ENCODE measurements at places on chromosomes 3 and 15. TPM values are rescaled to one million over a fixed set of nuclear protein-coding genes. Genes with fewer than 3 reads are reported as not detected.

GRCh38 chr3:101675709-101676215 is 1.2 kb downstream of the ZBTB11 start:
- no peaks in the 10 kb centered on the region for H3K27me3 ChIP-seq
- peak; percentile 41 for DNase-seq

DNA sequence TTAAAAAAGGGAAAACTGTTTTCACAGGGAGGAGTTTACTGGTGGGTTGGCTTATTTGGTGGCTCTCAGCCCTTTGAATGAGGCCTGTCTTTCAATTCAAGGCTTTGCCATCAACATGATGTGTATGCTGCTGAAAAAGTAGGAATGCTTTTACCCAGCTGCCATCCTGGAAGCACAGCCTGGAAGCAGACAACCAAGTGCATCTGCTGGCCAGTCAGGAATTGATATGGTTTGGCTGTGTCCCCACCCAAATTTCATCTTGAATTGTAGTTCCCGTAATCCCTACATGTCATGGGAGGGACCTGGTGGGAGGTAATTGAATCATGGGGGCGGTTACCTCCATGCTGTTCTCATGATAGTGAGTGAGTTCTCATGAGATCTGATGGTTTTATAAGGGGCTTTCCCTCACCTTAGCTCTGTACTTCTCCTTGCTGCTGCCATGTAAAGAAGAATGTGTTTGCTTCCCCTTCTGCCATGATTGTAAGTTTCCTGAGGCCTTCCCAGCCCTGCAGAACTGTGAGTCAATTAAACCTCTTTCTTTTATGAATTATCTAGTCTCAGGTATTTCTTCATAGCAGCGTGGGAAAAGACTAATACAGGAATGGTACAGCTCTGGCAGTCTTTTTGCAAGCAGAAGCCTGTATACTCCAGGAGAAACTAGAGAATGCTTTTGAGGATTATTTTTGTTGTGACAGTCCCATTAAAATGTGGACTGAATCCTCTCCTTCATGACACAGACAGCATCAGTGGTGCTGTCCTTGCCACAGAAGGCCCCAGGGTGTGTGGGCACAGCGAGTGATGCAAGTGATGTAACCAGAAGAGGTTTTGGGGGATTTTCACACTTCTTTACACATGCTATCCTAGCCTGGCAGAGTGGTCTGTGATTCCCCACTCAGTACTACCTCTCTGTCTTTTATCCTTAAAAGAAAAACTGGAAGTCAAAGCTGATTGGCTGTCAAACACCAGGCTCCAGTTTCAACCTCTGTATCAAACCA is 20.0 kb downstream of the PLCL2 start:
- H3K27me3 ChIP-seq: no peaks in the 10 kb centered on the region
- H3K27ac ChIP-seq: no peak overlapping the region
- DNase-seq: no peak

GRCh38 chr3:69326855-69327300 is 59.0 kb downstream of the FRMD4B start:
- no peak overlapping the region for H3K4me3 ChIP-seq
- no peaks in the 10 kb centered on the region for H3K36me3 ChIP-seq
- H3K4me1 ChIP-seq: peaks cover 12% of the 10 kb centered on the region
- H3K27me3 ChIP-seq: no peaks in the 10 kb centered on the region

DNA sequence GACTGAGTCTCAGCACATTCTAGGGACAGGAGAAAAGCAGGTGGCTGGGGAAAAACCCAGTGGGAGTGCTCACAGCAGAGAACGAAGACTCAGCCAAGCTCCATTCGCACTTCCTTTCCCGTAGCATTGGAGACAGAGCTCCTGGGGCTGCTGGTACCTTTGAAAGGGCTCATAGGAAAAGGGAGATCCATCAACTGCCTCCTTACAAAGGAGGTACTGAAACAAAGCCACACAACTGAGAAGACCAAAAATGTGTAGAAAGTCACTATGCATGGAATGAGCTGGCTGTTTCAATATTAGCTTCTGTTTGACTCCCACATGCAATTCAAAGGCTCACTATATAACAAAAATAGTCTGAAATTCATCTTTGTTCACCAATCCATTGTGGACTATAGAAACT is 16.9 kb downstream of the STIMATE start:
- no peak for DNase-seq
- H3K4me1 ChIP-seq: no peaks in the 10 kb centered on the region
- H3K4me3 ChIP-seq: no peak overlapping the region
- H3K27ac ChIP-seq: no peak overlapping the region
- H3K36me3 ChIP-seq: no peaks in the 10 kb centered on the region

DNA sequence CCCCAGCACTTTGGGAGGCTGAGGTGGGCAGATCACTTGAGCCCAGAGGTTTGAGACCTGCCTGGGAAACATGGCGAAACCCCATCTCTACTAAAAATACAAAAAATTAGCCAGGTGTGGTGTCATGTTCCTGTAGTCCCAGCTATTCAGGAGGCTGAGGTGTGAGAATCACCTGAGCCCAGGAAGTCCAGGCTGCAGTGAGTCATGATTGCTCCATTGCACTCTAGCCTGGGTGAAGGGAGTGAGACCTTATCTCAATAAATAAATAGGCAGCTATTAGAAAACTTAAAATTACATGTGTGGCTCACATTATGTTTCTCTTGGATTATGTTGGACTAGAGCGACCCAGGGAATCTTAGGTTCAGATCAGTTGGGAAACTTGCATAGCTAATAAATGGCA is 69.7 kb downstream of the RPLP1 start:
- DNase-seq: no peak
- no peak overlapping the region for H3K27ac ChIP-seq
- no peaks in the 10 kb centered on the region for H3K27me3 ChIP-seq
- H3K4me3 ChIP-seq: no peak overlapping the region

- H3K27me3 ChIP-seq: no peaks in the 10 kb centered on the region
- no peaks in the 10 kb centered on the region for H3K4me1 ChIP-seq
- no peaks in the 10 kb centered on the region for H3K36me3 ChIP-seq
Observed at GRCh38 chr3:146637871-146638270, 32.7 kb upstream of the PLSCR5 start.

The ACSBG1 gene
- not detected for total RNA-seq

The GRAMD1C gene
- total RNA-seq: 29.4 TPM

The ATP2B2 gene
- total RNA-seq: not detected

The KIF15 gene
- total RNA-seq: 2.6 TPM

All from Peyer's patch (tissue), 4 donors.